Cerebellar nuclear complex (tissue), 1 donor: ENCODE measurements at places on chromosomes 1 and 21.

DNA sequence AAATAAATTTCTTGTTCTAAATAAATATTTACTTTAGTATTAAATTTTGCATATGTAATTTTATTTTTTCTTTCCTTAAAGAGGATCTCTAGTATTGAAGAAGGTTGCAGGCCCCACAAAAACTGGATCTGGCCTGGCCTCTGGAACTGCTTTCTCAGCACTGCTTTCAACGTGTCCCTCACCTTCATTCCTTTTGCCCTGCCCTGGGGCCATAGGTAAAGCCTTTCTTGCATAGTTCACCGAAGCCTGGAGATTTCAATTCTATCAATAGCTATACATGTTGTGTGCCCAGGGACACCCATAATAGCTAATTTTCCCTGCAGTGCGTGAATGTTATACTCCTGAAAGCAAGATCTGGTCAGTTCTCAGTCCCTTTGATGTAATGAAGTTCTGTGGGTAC lies 12.0 kb upstream of the GPR137B start:
- DNase-seq: no peak

DNA sequence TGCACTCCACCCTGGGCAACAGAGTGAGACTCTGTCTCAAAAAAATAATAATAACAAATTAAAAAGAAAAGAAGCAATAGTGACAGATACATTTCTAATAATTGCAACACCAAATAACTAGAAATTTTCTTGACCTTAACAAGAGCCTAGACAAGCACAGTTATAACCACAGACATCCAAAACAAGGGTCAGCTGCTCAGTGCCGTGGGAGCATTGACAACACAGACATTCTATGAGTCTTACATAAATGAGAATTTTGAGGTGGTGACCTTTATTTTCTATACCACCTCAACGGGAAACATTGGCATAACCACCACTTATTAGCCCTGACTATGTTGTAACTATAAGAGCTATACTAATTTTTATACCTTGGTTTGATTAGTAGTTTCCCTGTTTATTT lies 156.1 kb downstream of the NR5A2 start:
- no peak for DNase-seq

GRCh38 chr1:53552146-53552861 lies 93.1 kb downstream of the DMRTB1 start:
- no peak for DNase-seq

DNA sequence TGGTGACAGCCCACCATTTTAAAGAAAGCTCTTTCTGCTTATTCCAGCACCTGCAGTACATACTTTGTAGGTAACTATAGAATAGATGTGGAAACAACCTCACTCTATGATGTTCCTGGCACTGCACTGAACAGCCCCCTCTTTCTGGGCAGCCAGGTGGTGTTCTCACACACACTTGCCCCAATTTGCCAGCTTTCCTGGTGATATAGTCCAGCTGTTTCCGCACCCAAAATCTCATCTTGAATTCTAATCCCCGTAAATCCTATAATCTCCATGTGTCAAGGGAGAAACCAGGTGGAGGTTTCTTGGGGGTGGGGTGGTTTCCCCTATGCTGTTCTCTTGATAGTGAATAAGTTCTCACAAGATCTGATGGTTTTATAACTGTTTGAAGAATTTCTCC lies 102.2 kb downstream of the FCRL5 start:
- no peak for DNase-seq

DNA sequence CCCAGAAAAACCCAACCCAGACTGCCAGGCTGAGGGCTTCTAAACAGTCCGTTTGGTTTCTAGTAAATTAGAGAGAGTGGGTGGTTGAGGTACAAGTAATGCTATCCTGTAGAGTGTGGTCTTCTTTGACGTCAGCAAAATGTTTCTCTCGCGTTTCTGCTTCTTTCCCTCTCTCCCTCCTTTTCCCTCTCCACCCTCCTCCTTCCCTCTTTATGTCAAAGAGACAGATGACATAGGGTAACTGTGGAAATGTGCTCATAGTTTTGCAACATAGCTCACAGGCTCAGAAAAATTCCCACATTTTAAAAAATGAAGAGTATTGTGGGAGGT lies 158.3 kb downstream of the TOMM20 start:
- DNase-seq: no peak

DNA sequence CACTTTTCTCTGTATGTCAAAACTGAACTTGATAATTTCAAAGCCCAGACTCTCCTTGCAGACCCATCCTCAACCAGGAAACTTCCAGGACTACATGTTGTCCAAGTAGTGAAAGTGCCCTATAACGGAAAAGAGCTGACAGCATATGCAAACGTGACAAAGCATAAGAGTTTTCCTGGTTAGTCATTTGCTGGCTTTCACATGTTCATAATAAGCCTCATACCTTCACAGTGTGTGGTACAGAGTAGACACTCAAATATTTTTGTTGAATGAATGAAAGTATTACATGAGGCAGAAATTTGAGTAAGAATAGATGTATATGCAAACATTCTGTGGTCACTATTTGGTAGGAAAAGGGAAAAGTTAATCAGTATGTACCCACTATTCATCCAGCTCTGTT lies 473.3 kb downstream of the MRPL39 start:
- no peak for DNase-seq

- no peak for DNase-seq
Measured at GRCh38 chr1:47298025-47298699, 15.8 kb downstream of the STIL start.

DNA sequence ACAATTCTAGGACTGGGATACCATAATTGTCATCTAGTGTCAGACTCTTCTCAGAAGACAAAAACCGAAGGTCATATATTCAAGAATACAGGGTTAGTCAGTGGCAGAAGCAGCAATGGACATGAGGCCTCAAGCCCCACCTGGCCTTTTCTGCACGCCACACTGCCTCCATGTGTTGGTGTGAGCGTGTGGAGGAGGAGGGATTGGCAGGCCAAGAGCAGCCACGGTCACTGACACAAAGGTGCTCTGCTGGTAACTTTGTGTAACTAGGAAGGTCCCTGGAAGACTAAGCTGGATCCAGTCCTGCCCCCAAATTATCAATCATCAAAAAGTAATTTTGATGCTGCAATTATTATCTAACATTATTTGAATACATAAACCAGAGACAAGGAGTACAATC lies 34.9 kb downstream of the HSF2BP start:
- no peak for DNase-seq

DNA sequence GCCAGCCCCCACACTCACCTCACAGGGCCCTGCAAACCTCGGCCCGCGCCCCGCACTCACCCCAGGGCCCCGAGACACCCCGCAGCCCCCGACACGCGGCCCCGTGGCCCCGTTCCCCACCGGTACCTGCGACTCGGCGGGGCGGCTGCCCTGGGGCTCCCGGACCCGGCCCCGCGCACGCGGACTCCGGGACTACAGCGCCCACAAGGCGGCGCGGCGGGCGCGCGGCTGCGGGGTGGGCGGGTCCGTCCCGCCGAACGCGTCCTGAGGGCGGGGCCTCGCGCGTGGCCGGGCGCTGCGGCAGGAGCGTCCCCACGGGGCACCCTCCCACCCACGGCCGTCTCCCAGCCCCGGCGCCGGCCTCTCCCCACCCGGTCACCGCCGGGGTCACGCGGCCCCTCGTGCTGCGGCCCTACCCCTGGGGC lies at the start of gene SLC19A1:
TSS of gene SLC19A1 (minus strand) at position 199 of the 425 bp plus-strand sequence. CDS start 4,481 bp downstream, outside the sequence.
- DNase-seq: no peak

- no peak for DNase-seq
Measured at GRCh38 chr1:193542690-193543089, 356.3 kb upstream of the B3GALT2 start.

- no peak for DNase-seq
Measured at GRCh38 chr1:62076286-62076685, 118.4 kb upstream of the L1TD1 start.

GRCh38 chr1:194807530-194808220 lies 1621.3 kb upstream of the B3GALT2 start:
- DNase-seq: no peak

DNA sequence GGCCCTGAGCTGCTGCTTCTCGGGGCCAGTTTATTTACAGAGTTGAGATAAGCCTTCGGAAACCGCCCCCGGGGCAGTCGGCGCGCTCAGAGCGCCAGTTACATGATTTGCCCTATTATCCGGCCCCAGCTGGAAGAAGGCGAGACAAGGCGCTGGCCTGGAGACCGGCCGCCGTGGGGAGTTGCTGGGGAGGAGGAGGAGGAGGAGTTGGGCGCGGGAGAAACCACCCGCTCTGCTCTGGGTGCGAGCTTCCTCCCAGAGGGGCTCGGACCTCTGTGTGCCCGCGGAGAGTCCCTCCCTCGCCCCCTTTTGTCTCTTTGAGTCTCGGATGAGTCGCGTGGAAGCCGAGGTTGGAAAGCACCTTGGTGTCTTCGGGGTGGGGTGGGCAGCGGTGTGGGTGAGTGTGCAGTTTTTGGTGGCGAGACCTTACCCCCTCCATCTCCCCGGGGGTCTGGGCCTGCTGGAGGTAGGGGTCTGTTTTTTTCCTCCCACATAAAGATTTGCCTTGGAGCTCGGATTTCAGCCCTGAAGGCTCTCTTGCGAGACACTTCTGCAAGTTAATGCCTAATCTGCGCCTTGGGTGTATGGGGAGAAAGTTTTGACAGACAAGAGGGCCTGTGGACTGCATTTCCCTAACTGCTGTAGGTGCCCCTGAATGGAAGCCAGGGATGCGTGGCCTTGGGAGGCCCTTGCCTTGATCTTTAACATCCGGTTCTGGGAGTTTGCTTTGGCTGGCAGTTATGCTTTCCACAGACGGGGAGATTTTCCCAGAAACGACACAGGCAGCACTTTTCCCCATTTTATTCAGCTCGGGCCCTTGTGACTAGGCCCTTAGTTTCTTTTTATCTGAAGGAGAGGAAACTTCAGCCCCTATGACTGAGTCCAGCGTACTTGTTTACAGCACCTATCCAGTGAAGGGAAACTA lies 80.0 kb downstream of the NDUFS5 start:
- no peak for DNase-seq

DNA sequence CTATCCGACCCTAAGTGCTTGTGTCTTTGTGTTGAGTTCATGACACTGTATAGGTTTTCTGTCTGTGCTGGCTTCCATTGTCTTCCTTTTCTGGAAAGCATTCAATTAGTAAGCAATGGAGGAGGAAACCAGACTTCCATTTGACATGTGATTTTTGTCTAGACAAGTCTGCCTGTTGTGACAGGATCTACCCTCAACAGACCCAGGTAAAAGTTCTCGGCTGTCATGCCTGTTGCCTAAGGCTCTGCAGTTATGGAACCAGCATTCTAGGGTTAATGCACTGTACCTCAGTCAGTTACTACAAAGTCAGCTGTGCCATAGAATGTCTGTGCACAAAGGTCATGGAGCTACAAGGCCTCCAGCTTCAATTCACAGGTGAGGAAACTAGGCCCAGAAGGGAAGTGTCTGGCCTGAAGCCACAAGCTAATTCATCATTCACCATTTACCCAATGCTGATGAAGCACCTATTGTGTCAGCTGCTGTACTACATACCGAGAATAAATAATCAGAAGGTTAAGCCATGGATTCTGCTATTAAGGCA lies 72.3 kb downstream of the PLPP3 start:
- DNase-seq: no peak

DNA sequence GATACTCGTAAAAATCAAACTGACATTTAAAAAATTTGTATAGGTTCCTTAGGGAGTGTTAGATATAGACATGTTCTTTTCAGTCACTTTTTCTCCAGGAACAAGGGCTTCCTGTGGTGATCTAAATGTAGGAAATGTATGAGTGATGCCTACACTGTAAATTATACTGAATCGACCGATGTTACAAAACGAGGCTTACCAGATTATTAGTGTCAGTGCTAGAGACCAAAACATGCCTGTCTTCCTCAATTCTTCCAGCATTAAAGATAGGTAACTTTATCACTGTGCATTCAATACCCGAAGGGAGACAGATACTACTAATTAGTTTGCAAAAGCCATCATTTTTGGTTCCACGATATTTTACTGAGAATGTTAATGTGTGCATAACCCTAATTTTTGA lies 86.1 kb downstream of the BRINP3 start:
- no peak for DNase-seq

DNA sequence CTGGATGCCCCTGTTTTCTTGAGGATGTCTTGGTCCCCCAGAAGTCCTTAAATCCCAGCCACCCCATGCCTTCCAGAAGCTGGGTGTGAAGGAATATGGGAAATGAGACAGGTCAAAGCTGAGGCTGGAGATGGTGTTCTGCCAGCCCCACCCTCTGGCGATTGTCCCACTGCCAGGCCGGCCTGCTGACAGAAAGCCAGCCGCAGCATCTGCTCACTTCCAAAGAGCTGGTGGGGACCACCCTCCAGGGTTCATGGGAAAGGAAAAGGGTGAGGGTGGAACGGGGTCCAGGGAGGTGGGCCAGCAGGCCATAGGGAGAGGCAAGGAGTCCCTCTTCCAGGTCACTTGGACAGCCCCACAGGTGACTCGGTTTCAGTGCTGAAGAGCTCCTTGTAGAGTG lies 1.9 kb upstream of the LINGO4 start:
- no peak for DNase-seq

DNA sequence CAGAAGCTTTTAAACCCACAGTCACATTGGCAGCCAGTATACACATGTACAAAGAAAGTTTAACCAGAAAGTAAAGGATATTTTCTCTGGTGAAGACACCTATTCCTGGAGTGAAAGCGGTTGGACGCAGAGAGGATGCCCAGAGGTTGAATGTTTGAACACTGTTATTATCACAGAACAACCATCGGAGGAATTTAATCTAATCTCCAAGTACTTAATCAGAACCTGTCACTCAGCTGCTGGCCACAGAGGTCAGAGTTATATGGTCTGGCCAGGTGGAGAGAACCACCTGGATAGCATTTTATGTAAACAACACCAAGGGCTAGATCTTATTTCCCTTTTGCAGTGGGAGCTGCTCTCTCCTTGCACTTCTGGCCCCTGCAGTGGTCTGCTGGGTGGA lies 29.4 kb downstream of the SPATA46 start:
- no peak for DNase-seq

DNA sequence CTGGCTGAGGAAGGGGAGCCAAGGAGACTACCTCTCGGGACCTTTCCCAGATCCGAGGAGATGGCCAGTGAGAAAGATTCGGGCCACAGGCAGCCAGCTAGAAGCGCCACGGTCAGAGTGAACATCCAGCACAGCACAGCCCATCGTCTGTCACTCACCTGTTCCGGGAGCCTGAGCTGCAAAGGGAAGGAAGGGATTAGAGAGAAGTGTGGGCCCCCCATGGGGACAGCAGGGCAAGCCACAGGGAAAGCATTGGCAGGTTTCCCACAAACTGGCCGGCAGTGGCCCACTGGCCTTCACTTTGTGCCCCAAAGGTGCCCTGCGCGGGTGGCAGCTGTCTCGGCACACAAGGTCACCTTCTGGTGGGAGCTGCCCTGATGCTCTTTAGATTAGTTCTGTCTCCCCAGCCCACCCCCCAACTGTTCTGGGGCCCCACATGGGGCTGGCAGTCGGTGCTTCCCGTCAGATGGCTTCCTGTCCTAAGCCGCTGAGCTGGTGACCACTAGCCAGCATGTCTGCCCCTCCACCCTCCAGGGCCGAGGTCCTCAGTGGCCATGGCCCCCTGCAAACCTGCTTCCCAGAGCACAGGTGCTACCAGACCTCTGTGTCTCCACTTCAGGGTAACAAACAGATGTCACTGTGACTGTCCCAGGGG lies 56.7 kb downstream of the LACTBL1 start:
- no peak for DNase-seq

- DNase-seq: no peak
Measured at GRCh38 chr1:234091876-234092275, 187.4 kb downstream of the SLC35F3 start.
